Tracheal epithelial cell (primary cell): ENCODE measurements at places on chromosomes 6 and 20. TPM values are rescaled to one million over a fixed set of nuclear protein-coding genes. Genes with fewer than 3 reads are reported as not detected.

The EPHA7 gene
- total RNA-seq = 0.24 TPM in 1 of 2 replicates, not detected in the other

The WFDC10A gene
- total RNA-seq = not detected in 2 replicates

The ZBP1 gene
- under 0.01 TPM in 1 of 2 replicates, not detected in the other for total RNA-seq

The LGSN gene
- 0.21 TPM in 1 of 2 replicates, not detected in the other for total RNA-seq

The GHRH gene
- not detected in 2 replicates for total RNA-seq

The ENPP4 gene
- 0.64 and 4.3 TPM in 2 replicates for total RNA-seq

The TSPO2 gene
- not detected in 2 replicates for total RNA-seq

The SLC35B3 gene
- total RNA-seq = 7.2 and 9.6 TPM in 2 replicates

The BPIFB2 gene
- total RNA-seq = not detected in 2 replicates

The DDX43 gene
- total RNA-seq = 0.43 and 0.48 TPM in 2 replicates

The VGLL2 gene
- not detected in 2 replicates for total RNA-seq

The RPL10A gene
- 3,145 and 3,692 TPM in 2 replicates for total RNA-seq

The ID4 gene
- 1.2 and 2.6 TPM in 2 replicates for total RNA-seq
